ENCODE measurements at places on chromosomes 13 and 19. TPM values are rescaled to one million over a fixed set of nuclear protein-coding genes. Genes with fewer than 3 reads are reported as not detected.

- H3K4me3 ChIP-seq: peak overlapping the region; percentile 54
- peak; percentile 98 for DNase-seq
- H3K4me1 ChIP-seq: peaks cover 18% of the 10 kb centered on the region
- peak overlapping the region; percentile 90 for H3K27ac ChIP-seq
- H3K27me3 ChIP-seq: no peaks in the 10 kb centered on the region
- H3K36me3 ChIP-seq: no peaks in the 10 kb centered on the region
Observed at GRCh38 chr19:49590071-49590970, 661 bp upstream of the PRR12 start.

DNA sequence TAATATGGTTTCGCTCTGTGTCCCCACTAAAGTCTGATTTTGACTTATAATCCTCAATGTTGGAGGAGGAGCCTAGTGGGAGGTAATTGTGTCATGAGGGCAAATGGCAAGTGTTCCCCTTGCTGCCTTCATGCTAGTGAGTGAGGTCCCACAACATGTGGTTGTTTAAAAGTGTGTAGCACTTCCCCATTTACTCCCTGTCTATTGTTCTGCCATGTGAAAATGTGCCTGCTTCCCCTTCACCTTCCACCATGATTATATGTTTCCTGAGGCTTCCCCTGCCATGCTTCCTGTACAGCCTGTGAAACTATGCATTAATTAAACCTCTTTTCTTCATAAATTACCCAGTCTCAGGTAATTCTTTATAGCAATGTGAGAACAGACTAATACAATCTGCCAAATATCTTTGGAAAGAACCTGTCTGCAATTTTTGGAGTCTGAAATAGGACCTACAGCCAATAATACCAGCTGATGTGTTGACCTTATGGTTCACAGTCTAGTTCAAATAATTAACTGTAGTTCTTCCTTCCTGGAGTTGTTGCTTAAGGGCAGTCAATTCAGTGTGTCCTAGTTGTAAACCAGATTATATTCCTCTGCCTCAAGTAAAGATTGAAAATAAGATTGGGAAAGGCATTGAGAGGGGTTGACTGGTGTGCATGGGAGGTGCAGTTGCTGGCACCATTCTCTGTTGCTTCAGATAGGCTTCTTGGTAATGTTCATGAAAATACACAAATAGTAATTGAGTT lies 1442.9 kb downstream of the SLITRK1 start:
- H3K27me3 ChIP-seq: no peaks in the 10 kb centered on the region
- DNase-seq: no peak
- H3K27ac ChIP-seq: no peak overlapping the region
- H3K4me3 ChIP-seq: no peak overlapping the region
- H3K36me3 ChIP-seq: no peaks in the 10 kb centered on the region

DNA sequence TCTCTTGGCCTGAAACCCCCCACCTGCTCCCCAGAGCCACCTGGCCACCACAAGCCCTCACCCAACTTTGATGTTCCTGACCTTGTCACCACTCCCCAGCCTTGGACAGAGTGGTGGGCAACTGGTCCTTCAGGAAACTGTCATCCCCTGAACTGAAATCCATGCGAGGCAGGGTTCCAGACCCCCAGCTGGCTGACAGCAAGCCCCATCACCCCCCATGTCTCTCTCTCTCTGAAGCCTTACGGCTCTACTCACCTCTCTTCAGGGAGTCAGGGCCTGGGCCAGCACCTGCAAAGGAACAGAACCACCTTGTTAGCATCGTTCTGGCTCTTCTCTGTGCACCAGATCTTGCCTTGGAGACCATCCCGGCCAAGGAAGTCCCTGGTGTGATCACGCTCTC lies 2.6 kb downstream of the LRFN1 start:
- H3K4me3 ChIP-seq: no peak overlapping the region
- H3K27ac ChIP-seq: no peak overlapping the region
- H3K4me1 ChIP-seq: no peaks in the 10 kb centered on the region
- no peaks in the 10 kb centered on the region for H3K36me3 ChIP-seq
- H3K27me3 ChIP-seq: no peaks in the 10 kb centered on the region

GRCh38 chr19:50563597-50563996 lies 4.6 kb downstream of the LRRC4B start:
- no peaks in the 10 kb centered on the region for H3K4me1 ChIP-seq
- no peaks in the 10 kb centered on the region for H3K36me3 ChIP-seq
- no peak overlapping the region for H3K27ac ChIP-seq
- H3K4me3 ChIP-seq: no peak overlapping the region

- H3K27ac ChIP-seq: no peak overlapping the region
- no peak overlapping the region for H3K4me3 ChIP-seq
- no peak for DNase-seq
- no peaks in the 10 kb centered on the region for H3K36me3 ChIP-seq
- no peaks in the 10 kb centered on the region for H3K4me1 ChIP-seq
- H3K27me3 ChIP-seq: no peaks in the 10 kb centered on the region
Observed at GRCh38 chr13:22883262-22883840, 297.4 kb upstream of the SGCG start.

GRCh38 chr13:60112771-60113170 lies 51.0 kb downstream of the DIAPH3 start:
- H3K27me3 ChIP-seq: no peaks in the 10 kb centered on the region
- no peaks in the 10 kb centered on the region for H3K36me3 ChIP-seq
- H3K27ac ChIP-seq: no peak overlapping the region
- no peaks in the 10 kb centered on the region for H3K4me1 ChIP-seq
- no peak overlapping the region for H3K4me3 ChIP-seq

GRCh38 chr13:72097568-72097967 lies 230.6 kb upstream of the DACH1 start:
- H3K27me3 ChIP-seq: no peaks in the 10 kb centered on the region
- H3K4me1 ChIP-seq: no peaks in the 10 kb centered on the region
- no peak for DNase-seq
- no peak overlapping the region for H3K4me3 ChIP-seq
- no peak overlapping the region for H3K27ac ChIP-seq

GRCh38 chr13:26619358-26619757 lies 61.9 kb downstream of the WASF3 start:
- no peak overlapping the region for H3K4me3 ChIP-seq
- no peak overlapping the region for H3K27ac ChIP-seq
- H3K36me3 ChIP-seq: no peaks in the 10 kb centered on the region
- no peaks in the 10 kb centered on the region for H3K4me1 ChIP-seq

DNA sequence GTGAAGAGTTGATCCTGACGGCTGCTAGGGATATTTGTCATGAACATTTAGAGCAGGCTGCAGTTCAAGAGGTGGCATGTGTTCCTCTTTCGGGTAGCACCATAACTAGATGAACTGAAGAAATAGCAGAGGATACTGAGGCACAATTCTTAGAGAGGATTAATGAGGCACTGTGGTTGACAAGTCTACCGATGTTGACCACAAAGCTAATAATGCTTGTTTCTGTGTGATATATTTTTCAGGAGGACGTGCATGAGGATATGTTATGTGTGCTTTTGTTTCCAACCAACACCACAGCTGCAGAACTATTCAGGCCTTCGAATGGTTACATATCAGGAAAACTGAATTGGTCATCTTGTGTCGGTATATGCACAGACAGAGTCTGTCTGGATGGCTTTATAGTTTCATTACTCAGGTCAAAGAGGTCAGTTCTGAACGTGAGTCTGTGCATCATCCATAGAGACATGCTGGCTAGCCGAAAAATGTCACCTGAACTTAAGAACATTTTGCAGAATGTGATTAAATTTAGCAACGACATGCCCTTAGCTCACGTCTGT lies 210.1 kb upstream of the IRS2 start:
- no peaks in the 10 kb centered on the region for H3K36me3 ChIP-seq
- DNase-seq: no peak
- no peak overlapping the region for H3K4me3 ChIP-seq

DNA sequence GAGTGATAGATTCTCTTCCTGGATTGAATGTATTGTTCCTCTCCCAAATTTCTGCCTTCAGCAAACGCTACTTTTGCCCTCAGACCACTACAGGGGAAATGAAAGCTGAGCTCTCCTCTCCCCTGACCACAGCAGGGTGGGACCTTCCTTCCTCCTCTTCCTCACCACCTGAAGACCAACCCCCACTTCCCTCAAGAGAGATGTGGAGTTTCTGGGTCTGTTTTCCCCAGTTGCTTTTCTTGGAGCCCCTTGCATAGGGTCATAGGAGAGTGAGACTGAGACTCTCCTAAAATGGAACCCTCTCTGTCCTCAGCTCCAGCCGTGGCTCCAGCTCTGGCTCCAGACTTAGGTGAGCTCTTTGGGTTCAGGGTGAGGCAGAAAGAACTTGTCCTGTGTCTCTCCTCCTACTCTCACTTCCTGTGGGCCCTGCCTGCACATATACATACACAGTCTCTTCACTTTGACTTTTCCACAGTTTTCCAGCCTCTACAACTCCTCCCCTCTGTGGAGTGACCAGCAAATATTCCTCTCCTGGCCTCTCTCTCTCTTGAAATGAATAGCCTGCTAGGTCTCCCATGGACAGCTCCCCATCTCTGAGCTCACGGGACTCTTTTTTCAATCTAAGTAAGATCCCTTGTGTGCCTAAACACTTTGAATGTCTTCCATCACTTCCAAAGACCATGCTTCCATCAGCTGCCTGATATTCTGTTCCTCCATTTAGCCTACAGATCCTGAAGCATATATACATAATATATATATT lies 19.2 kb upstream of the ZNF175 start:
- no peaks in the 10 kb centered on the region for H3K27me3 ChIP-seq
- H3K36me3 ChIP-seq: no peaks in the 10 kb centered on the region
- no peak for DNase-seq

GRCh38 chr13:72145383-72145782 lies 278.4 kb upstream of the DACH1 start:
- DNase-seq: no peak
- H3K27ac ChIP-seq: no peak overlapping the region
- no peak overlapping the region for H3K4me3 ChIP-seq
- H3K36me3 ChIP-seq: no peaks in the 10 kb centered on the region

The CFAP97D2 gene
- 3.7 TPM for total RNA-seq

The NCAN gene
- total RNA-seq: 0.03 TPM

The MISP3 gene
- total RNA-seq: 10.7 TPM

The LILRB5 gene
- 5.8 TPM for total RNA-seq

The MEDAG gene
- 14.4 TPM for total RNA-seq

The ZNF709 gene
- total RNA-seq: 2.6 TPM

The GJB6 gene
- not detected for total RNA-seq
